Heart right ventricle (tissue), 16 donors: ENCODE measurements at places on chromosomes 2 and 18.
A peak's percentile ranks its signal among the peaks of the same experiment; 100 is the strongest.

GRCh38 chr2:205169012-205169411 is 513.3 kb upstream of the NRP2 start:
- H3K27me3 ChIP-seq: no peaks in the 10 kb centered on the region
- no peaks in the 10 kb centered on the region for H3K36me3 ChIP-seq
- no peak overlapping the region for H3K27ac ChIP-seq
- H3K4me1 ChIP-seq: no peaks in the 10 kb centered on the region

- no peak overlapping the region for H3K27ac ChIP-seq
- H3K36me3 ChIP-seq: no peaks in the 10 kb centered on the region
- no peaks in the 10 kb centered on the region for H3K27me3 ChIP-seq
These were observed 7.3 kb downstream of the IL36G start for GRCh38 chr2:112985090-112985489.

DNA sequence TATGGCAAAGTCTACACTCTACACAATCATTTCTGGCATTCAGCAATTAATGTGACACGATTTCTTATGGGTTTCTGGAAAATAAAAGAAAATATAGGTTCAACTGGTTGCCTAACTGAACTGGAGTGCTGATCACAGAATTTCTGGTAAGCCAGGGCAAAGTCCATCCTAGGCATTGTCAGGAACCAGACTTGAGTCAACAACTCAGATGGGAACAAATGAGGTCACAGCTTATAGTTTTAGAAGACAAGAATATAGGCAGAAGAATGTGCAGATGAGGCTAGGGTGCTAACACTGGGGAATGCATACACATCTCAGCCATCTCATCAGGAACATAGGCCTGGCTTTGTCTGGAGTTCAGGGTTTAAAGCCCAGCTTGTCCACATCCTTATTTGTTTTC is 317.2 kb upstream of the ID2 start:
- H3K4me1 ChIP-seq: no peaks in the 10 kb centered on the region
- H3K27me3 ChIP-seq: no peaks in the 10 kb centered on the region
- H3K4me3 ChIP-seq: no peak overlapping the region
- no peak for DNase-seq
- H3K36me3 ChIP-seq: no peaks in the 10 kb centered on the region

GRCh38 chr2:67414867-67415266 is 17.7 kb downstream of the ETAA1 start:
- H3K4me3 ChIP-seq: no peak overlapping the region
- no peaks in the 10 kb centered on the region for H3K27me3 ChIP-seq
- H3K4me1 ChIP-seq: no peaks in the 10 kb centered on the region
- DNase-seq: no peak
- H3K27ac ChIP-seq: no peak overlapping the region

DNA sequence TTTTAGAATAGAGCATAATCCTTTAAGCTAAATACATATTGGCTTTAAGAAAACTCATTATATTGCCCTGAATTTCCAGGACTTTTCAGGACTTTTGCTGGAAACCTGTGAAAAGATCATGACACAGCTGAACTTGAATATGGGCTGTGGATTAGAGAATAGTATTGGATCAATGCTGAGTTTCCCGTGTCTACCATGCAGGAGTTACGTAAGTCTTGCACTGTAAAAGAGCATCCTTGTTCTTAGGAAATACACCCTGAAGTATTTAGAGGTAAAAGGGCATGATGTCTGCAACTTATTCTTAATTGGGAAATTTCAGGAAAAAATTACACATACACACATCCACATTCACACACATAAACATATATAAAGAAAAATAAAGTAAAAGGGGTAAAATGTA is 82.1 kb downstream of the ZFP36L2 start:
- H3K4me3 ChIP-seq: no peak overlapping the region
- H3K4me1 ChIP-seq: peaks cover 23% of the 10 kb centered on the region
- no peaks in the 10 kb centered on the region for H3K27me3 ChIP-seq
- H3K27ac ChIP-seq: no peak overlapping the region

DNA sequence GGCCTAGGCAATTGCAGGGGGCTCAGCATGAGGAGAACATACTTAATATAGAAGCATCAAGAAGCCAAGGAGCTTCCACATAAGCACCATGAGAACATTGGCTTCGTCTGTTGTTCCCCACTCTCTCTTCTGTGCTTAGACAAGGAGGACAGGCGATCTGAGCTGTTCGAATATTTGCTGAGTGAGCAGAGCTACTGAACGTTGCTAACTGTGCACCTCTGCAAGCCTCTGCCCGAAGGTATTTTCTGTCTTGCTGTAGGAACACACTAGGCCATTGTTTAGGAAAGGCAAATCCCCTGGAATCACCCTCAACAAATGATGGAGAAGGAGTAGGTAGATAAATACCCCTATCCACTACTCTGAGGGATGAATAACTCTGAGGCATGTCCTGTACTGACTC is 813.8 kb downstream of the DCC start:
- DNase-seq: no peak
- no peaks in the 10 kb centered on the region for H3K36me3 ChIP-seq
- H3K27me3 ChIP-seq: no peaks in the 10 kb centered on the region

DNA sequence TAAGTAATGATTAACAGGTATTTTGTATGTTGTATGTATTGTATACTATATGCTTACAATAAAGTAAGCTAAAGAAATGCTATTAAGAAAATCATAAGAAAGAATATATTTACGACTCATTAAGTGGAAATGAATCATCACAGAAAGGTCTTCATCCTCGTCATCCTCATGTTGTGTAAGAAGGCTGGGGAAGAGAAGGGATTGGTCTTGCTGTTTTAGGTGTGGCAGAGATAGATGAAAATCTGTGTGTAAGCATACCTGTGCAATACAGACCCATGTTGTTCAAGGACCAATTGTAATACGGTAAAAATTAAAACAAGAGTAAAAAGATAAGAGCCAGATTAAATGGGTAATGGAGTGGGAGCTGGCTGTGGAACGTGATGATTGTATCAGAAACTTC is 16.6 kb downstream of the SLC35F5 start:
- peaks cover 31% of the 10 kb centered on the region for H3K36me3 ChIP-seq
- no peaks in the 10 kb centered on the region for H3K27me3 ChIP-seq
- H3K4me3 ChIP-seq: no peak overlapping the region

DNA sequence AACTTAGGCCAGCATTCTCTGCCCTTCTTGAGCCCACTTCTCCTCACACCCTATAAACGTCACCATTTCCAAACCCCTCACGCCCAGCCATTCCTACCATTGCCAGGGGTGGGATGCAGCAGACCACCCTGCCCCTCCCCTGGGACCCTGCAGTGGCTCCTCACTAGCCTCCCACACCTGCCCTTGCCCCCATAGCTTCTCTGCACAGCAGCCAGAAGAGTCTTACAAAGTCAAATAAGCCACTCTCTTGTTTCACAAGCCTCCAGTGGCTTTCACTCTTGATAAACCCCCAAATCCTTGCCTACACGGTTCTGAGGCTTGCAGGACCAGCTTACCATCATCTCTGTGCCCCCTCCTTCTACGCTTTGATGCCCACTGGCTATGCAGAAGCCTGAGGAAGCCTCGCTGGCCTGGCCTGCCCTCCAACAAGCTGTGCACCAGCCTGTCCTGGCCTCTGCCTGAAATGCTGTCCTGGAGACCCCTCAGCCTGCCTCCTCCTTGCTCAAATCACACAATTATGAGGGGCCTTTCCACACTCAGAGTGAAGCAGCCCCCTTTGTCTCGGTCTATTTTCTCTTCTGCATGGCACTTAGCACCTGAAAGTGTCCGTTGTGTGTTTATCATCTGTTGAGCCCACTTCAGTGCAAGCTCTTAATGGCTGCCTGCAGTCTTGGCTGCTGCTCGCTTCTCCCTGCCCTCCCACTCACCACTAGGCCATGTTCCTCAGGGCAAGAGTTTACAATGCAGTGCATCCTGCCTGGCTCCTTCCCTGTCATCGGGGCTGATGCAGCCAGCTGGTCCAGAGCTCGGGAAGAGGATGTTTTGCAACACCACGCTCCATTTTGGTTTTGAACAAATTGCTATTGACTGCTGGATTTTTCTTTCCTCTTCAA is 82.6 kb upstream of the RGPD5 start:
- DNase-seq: no peak
- H3K27ac ChIP-seq: no peak overlapping the region
- H3K27me3 ChIP-seq: no peaks in the 10 kb centered on the region
- no peaks in the 10 kb centered on the region for H3K36me3 ChIP-seq

DNA sequence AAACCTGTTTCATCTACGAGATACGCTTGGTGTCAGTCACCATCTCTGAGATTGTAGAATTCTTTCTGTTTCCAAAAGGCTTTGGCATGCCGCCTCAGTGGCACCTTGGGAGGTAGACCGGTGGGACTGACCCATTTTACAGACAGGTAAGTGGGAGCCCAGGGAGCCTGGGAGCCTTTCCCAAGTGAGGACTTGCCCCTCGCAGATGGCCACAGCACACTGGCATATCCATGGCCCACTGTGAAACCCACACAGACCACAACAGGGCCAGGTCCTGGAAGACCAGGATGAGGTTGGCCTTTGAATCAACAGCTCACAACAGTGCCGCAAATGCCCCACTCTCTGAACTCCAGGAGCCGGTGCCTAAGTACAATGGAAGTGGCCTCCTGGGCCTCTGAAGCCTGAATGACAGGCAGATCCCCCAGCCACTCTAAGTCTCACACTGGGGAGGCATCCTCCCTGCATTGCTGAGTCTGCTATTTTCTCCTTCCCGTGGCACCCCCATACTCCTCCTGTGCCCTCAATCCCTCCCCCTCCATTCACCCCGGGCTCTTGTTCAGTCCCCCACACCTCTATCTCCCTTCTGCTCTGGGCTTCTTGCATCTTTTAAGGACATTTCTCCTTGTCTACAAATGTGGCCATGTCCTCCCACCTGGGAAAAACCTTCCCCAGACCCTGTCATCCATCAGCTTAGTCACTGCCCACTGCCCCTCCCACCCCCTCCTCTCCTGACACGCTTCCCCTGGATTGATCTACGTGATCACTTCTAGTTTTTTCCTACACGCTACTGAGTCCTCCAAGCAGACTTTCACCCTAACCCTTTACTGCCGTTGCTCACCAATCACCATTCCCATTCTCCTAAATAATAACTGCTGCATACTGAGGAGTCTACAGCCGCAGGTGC is 26.2 kb downstream of the CENPA start:
- no peak overlapping the region for H3K4me3 ChIP-seq
- H3K27me3 ChIP-seq: peaks cover 7% of the 10 kb centered on the region
- H3K36me3 ChIP-seq: no peaks in the 10 kb centered on the region
- DNase-seq: no peak
- H3K4me1 ChIP-seq: no peaks in the 10 kb centered on the region
- no peak overlapping the region for H3K27ac ChIP-seq

DNA sequence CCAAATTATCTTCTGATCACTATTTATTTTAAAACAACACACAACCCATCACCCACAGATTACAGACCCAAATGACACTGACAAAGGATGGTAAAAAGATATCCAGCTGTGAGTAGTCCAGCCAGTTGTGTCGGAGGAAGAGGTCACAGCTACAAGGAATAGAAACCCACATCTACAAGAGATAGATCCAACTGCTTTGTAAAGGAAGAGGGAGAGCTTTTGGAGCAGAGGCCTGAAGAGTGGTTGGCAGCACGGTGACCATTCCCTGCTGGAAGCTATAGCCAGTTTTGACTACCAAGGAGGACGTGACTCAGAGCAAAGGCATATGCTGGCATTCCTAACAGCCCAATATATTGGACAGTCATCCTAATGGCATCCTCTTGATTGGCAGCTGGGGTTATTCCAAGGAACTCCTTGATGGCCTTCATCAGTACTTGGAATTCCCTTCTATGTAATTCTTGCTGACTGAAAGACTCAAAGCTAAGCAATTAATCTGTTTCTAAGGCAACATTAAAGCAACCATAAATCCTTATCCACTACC is 17.1 kb downstream of the SLC8A1 start:
- peaks cover 6% of the 10 kb centered on the region for H3K36me3 ChIP-seq
- H3K4me1 ChIP-seq: peaks cover 80% of the 10 kb centered on the region
- DNase-seq: no peak
- H3K4me3 ChIP-seq: no peak overlapping the region

- H3K27ac ChIP-seq: peak overlapping the region; percentile 28
- H3K36me3 ChIP-seq: no peaks in the 10 kb centered on the region
- no peak overlapping the region for H3K4me3 ChIP-seq
- H3K27me3 ChIP-seq: no peaks in the 10 kb centered on the region
These were observed 193.2 kb downstream of the ICOS start for GRCh38 chr2:204129591-204130294.
